Activated T-cell treated with anti-CD3 and anti-CD28 coated beads, Interleukin-2, amount 50 U/mL, for 72 hours (primary cell): ENCODE measurements at places on chromosomes 2 and 18.

GRCh38 chr18:13801260-13801601 is 22.7 kb upstream of the MC5R start:
- peak overlapping the region; percentile 71 for H3K4me3 ChIP-seq
- H3K27me3 ChIP-seq, result peaks cover 61% of the 10 kb centered on the region
- no peaks in the 10 kb centered on the region for H3K36me3 ChIP-seq
- no peak overlapping the region for H3K27ac ChIP-seq
- H3K4me1 ChIP-seq, result peaks cover 8% of the 10 kb centered on the region

DNA sequence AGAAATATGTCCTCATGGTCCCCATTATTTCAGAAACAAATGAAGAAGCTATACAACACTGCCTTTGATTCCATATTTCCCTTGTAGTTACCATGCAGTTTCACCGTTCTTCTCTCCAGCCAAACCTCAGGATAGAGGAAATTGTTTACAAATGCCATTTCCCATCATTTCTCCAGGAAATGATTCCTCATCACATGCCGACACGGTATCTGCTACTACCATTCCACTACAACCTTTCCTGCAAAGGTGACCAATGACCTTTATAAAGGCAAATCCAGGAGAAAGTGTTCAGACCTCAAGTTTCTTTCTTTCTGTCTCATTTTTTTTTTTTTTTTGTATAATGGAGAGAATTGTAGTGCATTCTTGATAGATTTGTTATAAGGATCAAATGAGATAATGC is 460.8 kb upstream of the CDH20 start:
- H3K27me3 ChIP-seq, result no peaks in the 10 kb centered on the region
- H3K36me3 ChIP-seq, result no peaks in the 10 kb centered on the region
- no peak overlapping the region for H3K4me3 ChIP-seq
- no peak for DNase-seq
- no peak overlapping the region for H3K27ac ChIP-seq

DNA sequence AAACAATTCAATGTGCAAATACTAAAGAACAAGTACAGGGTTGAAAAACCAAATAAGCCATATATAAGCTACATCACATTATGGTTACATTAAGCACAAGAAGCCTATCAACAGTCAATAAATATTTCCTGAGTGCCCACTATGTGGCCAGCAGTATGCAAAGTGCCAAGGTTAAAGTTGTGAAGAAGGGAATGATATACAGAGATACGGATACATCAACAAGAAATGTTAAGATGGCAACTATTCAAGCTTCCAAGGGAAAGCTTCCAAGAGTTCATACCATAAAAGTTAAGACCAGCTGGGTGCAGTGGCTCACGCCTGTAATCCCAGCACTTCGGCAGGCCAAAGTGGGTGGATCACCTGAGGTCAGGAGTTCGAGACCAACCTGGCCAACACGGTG is 14.0 kb downstream of the DYM start:
- no peak overlapping the region for H3K4me3 ChIP-seq
- no peak overlapping the region for H3K27ac ChIP-seq
- H3K36me3 ChIP-seq, result peaks cover 12% of the 10 kb centered on the region
- no peak for DNase-seq
- peaks cover 26% of the 10 kb centered on the region for H3K4me1 ChIP-seq

GRCh38 chr18:79465392-79465991 is 69.8 kb downstream of the NFATC1 start:
- H3K27me3 ChIP-seq, result no peaks in the 10 kb centered on the region
- DNase-seq, result no peak
- H3K27ac ChIP-seq, result peak overlapping the region; percentile 44
- H3K4me1 ChIP-seq, result peaks cover 13% of the 10 kb centered on the region

GRCh38 chr18:55100817-55101457 is 141.7 kb upstream of the CCDC68 start:
- H3K36me3 ChIP-seq, result no peaks in the 10 kb centered on the region
- H3K27me3 ChIP-seq, result no peaks in the 10 kb centered on the region
- no peak overlapping the region for H3K4me3 ChIP-seq
- H3K27ac ChIP-seq, result no peak overlapping the region
- H3K4me1 ChIP-seq, result no peaks in the 10 kb centered on the region
